ENCODE measurements at places on chromosomes 12 and 14. TPM values are rescaled to one million over a fixed set of nuclear protein-coding genes. Genes with fewer than 3 reads are reported as not detected.

DNA sequence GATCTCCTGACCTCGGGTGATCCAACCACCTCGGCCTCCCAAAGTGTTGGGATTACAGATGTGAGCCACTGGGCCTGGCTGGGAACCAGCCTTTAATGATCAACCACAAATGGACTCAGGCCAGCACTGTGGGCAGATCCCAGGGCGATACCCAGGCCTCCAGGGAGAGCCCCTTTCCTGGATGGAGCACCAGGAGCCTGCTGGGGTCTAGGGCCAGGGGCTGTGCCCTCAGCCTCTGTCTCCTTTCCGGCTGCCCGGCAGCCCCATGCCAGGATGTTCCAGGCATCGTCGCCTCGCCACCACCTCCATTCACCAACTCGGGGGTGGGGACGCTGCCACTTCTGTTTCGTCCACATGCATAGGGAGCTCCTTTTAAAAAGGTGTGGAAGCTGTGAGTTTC, 2.3 kb downstream of the ADGRD1 start:
- DNase-seq = peak; percentile 9

DNA sequence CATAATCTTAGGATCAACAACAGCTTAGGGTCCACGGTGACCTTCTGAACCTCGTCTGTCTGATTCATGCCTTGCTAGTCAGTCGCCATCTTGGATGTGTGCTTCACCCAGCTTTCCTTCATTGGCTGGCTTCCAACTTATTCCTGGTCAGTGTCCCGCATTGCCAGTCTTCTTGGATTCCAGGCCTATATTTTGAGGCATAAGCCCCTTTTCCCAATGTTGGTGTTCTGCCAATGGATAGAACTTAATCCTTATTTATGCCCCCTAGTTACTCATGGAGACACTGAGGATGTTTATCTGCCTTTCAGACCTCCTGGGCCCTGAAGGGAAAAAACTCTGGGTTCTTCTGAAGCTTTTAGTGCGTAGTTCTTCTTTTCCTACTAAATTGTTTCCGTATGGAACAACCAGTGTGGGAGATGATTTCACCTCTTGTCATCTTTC, 5.8 kb downstream of the JDP2 start:
- DNase-seq = no peak

GRCh38 chr12:74431801-74432200, 105.8 kb upstream of the ATXN7L3B start:
- no peak for DNase-seq

DNA sequence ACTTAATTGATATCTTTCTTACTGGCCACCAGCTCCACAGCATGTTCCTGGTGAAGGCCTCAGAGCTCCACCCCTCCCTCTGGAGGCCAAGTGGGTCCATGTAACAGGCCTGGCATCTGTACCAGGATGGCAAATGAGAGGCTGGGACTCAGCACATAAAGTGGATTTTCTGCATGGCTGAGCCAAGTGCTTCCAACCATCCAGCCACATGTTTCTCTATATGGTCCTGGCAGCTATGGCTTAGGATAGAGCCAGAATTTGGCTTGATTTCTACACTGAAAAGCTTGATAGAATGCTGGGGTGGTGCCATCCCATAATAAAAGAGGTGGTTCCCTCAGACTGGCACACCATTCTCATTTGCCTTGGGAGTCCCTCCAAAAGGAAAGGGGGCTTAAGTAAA, 94.1 kb downstream of the PAX9 start:
- no peak for DNase-seq

- DNase-seq = peak; percentile 27
Observed at GRCh38 chr12:52311285-52311648, 9.9 kb downstream of the KRT83 start.

DNA sequence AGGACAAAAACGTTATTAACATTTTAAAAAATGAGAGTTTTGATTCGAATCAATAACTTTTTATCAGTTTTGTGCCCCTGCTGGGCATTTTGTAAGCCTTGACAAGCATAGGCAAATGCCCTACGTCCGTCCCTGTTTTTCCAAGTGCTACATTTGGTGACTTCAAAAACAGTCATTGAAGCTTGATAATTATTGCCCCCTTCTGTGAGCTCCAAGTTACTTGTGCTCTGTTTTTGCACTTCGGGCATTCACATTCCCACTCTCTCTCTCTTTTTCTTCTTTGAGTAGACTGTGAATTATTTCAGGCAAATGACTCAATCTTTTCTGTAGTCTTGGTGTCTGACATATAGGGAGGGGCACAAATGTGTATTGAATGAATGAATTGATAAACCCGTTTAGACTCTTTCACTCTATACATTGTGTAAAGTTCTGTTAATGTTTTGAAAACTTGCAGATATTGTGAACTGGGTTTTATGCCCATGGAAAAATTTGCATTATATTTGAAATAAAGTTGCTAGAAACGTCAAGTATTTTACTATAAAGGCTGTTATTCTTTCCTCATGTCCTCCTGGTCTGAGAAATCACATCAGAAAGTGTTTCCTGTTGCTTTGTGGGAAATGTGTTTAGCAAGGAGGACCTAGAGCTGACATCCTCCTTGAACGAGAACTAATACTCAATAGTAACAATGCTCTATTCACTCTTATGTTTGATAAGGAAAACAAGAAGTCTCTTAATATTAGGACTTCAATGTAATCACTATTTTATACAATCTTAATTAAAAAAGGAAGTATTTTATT, 1.4 kb downstream of the APAF1 start:
- no peak for DNase-seq

GRCh38 chr12:126883697-126884096, 1383.3 kb upstream of the TMEM132C start:
- no peak for DNase-seq

- DNase-seq = peak; percentile 57
Observed at GRCh38 chr12:62919838-62920237, 15.1 kb downstream of the PPM1H start.

- no peak for DNase-seq
Observed at GRCh38 chr14:32696325-32697091, 242.2 kb upstream of the NPAS3 start.

MIP gene
- total RNA-seq = not detected

Data from mucosa of gallbladder (tissue), 1 donor.